ENCODE measurements at places on chromosomes 4 and X.

DNA sequence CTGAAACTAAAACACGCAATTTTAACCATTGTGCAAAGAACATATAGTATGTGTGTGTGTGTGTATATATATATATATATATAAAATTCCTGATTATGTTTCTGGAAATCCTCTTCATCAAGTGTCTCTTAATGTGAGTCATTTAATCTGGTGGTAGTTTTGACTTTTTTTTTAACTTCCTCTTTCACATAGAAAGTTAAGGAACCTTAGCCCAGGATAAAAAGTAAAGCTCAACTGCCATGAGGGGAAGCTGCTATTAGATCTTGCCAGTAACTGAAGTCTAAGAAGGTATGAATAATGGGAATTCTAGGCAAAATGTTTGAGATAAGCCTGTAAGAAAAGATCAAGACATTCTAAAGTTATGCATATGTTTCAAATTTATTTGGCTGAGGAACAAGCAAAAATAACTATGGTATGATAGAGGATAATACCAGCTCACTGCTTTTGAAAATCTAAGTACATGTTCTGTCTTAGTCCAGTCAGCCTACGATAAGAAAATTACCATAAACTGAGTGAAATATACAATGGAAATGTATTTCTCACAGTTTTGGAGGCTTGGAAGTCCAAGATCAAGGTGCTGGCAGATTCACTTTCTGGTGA is 757.0 kb downstream of the TRAM1L1 start:
- no peak for DNase-seq

DNA sequence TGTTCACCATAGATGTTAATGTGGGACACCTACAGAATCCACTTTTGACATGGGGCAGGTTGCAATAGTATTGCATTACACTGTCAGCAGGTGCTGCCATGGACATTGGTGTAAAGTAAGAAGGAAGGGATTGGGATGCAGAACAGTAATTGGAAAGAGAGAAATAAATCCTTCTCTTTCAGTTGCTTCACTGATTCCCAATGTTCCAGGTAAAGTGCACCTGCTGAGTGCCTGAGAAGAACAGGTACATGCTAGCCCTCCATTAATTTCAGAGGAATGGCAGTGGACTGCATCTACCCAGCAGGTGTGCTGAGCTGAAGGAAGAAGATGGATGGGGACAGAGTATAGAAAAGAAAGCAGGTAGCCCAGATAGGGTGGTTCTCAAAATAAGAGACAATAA is 248.5 kb downstream of the TENM3 start:
- DNase-seq, result no peak

GRCh38 chr4:123398066-123398852 is 1.7 kb downstream of the SPRY1 start:
- DNase-seq, result peak; percentile 78

- no peak for DNase-seq
Observed at GRCh38 chr4:7516773-7517144, 82.0 kb upstream of the PSAPL1 start.

GRCh38 chr4:119498527-119498926 is 130.1 kb downstream of the PDE5A start:
- DNase-seq, result peak; percentile 72

GRCh38 chr4:184361443-184361842 is 112.9 kb downstream of the IRF2 start:
- no peak for DNase-seq

DNA sequence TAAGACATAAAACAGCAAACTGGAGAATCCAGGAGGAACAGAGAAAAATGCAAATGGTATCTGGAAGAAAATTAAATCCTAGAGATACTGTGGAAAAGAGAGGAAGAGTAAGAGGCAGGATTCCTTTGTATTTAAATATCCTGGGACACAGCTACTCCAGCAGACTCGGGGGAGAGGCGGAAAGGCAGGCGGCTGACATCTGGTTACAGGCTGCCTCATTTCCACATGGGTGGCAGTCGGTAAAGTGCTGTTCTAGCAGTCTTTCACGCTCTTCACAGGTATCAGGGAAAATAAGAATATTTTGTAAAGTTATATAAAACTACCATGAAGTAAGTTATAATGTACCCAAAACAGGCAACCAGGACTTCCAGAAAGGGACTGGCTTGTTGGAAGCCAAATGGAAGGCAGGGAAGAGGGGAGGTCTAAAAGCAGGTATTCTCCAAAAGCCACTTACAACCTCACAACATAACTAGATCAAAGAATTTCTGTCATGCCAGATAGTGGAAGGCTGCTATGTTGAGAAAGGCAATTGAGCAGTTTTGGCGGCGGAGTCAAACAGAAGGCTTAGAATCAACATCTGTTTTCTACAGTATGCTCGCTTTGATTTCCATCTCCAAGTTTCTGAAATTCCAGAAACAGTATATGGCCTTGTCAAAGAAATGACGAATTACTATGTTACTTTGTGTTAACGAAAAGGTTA is 1.3 kb upstream of the TIGD2 start:
- no peak for DNase-seq

DNA sequence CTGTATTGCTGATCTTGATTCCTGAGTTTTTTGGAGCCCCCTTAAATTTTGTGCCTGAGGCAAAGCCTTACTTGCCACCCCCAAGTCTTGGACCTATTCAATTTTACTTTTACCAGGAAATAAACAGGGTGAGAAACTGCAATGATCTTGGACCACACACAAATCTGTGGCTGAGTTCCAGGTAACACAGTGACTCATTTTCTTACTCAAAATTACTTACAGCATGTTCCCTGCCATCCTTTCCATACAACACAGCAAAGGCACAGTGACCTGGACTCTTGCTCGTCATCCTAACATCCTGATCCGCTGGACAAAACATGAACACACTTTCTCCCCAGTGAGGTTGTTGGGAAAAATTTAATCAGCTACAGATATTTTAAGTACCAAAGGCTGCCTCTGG is 60.7 kb upstream of the S100G start:
- no peak for DNase-seq

DNA sequence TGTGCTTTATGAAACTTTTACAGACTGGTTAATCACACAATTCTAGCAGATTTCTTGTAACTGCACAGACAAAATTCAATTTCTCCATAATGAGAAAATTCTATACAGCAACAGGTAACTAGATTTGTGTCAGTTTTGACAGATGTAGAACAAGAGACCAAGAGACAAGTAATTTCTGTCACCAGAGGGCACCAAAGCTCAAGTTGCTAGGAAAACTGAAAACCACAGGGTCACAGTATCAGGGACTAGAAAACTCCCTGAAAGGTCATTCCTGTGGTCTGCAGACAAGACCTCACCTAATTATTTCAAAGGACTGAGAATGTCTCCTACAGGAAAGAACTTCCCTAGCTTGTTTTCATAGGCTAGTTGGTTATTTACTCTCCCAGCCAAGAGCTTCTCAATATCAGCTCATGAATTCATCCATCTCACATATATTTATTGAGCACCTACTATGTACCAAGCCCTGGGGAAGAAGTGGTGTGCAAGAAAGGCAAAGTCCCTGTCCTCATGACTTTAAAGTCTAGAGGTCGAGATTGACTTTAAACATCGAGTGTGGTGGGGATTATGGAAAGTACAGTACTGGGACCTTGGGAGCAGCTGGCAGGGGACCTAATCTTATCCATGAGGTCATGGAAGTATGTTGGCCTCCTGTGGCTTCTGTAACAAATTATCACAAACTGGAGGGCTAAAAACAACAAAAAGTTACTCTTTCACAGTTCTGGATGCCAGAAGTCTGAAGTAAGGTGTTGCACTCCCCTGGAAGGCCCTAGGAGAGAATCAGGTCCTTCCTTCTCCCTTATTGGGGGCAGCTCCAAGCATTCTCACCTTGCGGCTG is 47.8 kb upstream of the SETD7 start:
- no peak for DNase-seq

DNA sequence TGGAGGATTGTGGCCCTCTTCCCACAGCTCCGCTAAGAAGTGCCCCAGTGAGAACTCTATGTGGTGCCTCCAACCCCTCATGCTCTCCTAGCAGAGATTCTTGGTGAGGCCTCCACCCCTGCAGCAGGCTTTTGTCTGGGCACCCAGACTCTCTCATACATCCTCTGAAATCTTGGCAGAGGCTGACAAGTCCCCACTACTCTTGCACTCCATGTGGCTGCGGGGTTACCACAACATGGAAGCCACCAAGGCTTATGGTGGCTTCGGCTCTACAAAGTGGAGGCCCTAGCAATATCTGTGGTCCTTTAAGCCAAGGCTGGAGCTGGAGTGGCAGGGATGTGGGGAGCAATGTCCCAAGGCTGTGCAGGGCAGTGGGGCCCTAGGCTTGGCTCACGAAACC is 255.2 kb downstream of the COX7B2 start:
- DNase-seq, result no peak

GRCh38 chr4:25896776-25897539 is 17.1 kb upstream of the SMIM20 start:
- no peak for DNase-seq

- DNase-seq, result peak; percentile 75
Observed at GRCh38 chrX:40262157-40263013, 164.6 kb upstream of the BCOR start.

DNA sequence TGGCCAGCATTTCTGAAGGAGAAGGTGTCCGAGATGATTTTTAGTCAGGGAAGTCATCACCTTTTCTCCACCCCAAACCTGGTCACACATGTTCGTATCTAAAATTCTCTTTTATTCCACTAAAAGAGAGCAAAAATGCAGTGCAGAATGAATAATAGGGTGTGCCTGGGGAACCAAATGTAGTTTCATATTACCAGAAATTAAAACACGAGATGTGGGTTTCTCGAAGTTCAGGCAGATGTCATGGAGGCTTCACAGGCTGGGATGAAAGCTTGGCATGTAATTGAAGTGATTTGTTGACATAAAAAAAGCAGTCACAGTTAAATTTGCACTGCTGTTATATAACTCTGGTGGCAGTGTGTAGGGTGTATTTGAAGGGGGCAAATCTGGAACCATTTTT is 165.5 kb upstream of the PDE5A start:
- DNase-seq, result no peak

- no peak for DNase-seq
Observed at GRCh38 chrX:13216139-13216538, 103.7 kb downstream of the ATXN3L start.

DNA sequence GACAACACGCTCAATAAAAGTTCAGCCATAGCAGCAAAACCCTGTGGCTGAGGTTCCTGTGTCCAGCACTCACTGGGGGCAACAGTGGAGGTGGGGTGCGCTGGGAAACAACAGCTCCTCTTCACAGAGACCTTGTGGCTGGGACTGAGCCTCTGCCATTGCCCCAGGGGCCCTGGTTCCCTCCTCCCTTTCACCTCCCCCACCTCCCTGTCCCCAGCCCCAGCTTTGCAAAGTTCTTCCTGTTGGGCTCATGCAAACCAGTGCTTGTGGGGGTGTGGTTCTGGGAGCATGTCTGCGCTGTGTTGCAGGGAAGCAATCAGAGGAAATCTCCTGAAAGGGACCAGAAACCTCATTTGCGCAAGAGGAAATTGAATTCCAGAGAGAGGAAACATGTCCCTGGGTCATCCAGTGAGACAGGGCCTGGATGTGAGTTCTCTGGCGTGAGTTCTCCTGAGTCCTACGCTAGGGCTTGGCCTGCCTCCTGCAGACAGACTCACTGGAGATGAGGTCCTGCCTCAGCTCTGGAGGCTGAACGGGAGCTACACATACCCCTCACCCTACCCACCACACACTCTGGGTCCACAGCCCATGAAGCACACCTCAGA is 7.4 kb downstream of the FATE1 start:
- no peak for DNase-seq

DNA sequence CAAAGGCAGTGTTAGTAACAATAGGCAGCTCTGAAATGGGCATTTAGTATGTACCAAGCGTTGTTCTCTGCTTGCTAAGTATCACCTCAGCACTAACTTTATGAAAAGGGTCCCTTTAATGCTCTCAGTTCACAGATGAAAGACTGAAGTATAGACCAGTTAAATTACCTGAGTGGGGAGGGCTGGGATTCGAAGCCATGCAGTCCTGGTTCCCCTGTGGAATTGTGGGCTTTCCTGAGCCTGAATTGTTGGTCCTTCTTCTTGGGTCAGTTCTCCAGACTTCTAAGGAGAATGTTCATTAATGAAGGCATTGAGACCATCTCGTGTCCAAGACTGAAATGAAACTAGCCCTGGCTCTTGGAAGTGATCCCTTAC is 7.7 kb upstream of the PRDM8 start:
- DNase-seq, result no peak

DNA sequence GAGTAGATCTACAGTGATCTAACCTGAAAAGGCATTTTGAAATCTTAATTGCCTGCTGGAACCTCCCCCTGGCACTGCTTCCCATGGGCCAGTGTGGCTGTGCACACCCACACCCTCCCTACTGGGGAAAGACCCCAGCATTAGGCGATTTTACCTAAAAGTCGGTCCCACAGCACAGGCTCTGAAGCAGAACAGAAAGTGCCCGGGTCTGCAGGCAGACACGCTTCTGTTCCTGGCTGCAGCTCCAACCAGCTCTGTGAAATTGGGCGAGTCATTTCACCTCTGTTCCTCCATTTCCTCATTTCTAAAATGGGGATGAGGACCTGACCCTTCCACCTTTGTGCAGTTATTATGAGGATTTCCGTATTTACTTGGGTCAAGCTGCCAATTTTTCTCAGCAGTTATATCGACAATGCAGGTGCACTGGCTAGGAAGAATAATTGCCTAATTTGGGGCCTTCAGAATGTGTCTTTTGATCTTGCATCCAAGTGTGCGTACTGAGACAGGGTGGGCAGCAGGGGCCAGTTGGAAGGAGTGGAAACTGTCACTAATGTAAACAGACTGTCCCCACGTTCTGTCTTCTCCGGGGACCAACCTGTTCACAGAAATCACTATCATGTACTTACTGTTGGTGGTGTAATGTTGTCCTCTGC is 7.1 kb downstream of the KLF3 start:
- no peak for DNase-seq

DNA sequence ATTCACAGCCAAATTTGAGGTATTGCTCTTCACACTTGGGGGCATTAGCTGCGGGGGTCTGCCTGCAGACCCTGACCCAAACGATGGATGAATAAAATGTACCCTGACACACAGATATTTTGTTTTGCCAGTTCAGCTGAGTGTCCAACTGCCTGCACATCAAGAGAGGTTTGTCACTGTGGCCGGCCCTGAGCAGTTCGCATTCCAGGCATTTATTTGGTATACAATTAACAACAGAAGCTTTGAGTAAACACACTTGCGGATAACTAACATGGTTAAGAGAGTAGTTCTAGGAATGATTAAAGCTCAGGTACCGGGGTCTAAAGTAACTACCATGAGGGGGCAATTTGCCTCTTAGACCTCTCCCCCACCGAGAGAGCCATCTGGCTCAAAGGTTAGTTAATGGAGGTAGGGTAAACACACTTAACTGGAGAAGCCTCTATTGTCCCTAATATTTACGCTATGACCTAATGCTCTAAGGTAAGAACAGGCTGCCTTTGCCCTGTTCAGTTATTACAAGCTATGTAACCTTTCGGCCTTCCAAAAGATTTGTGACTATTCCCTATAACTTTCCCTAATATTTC is 162.0 kb downstream of the SNCA start:
- no peak for DNase-seq

- DNase-seq, result no peak
Observed at GRCh38 chr4:5780831-5781480, 70.0 kb downstream of the EVC start.

GRCh38 chr4:88242144-88242543 is 42.2 kb downstream of the PPM1K start:
- no peak for DNase-seq

All from coronary artery (tissue), 2 donors.